ENCODE measurements at places on chromosomes 2 and 18.
A peak's percentile ranks its signal among the peaks of the same experiment; 100 is the strongest.

DNA sequence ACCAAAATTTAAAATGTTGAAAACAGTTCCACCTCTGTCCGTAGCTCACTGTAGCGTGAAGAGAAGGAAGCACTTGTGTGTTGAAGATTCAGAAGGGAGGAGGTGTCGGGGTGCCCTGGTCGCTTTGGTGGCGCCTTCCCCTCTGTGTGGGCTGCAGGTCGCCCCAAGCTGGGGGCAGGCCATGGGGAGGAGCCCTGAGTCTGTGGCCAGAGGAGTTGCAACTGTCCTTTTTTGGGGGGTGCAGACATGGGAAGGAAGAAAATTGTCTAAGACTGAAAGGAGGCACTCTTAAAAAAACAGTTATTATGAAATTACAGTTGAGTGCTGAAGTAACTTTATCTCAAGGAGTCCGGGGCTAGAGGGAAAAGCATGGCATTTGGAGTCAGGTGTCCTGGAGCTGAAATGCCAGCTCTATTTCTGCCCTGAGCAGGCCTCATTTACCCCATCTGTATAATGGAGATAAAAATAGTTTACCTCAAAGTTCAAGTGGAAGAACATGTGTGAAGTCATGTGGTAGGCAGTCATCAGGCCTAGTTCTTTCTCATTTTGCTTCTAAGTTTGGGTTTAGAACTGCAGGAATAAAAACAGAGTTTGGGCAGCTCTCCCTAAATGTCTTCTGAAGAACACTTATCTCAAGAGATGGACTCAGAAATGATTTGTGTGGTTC, 82.1 kb downstream of the RNF144A start:
- ATAC-seq = no peak

GRCh38 chr2:54570925-54571694, 115.0 kb downstream of the SPTBN1 start:
- no peak for ATAC-seq

DNA sequence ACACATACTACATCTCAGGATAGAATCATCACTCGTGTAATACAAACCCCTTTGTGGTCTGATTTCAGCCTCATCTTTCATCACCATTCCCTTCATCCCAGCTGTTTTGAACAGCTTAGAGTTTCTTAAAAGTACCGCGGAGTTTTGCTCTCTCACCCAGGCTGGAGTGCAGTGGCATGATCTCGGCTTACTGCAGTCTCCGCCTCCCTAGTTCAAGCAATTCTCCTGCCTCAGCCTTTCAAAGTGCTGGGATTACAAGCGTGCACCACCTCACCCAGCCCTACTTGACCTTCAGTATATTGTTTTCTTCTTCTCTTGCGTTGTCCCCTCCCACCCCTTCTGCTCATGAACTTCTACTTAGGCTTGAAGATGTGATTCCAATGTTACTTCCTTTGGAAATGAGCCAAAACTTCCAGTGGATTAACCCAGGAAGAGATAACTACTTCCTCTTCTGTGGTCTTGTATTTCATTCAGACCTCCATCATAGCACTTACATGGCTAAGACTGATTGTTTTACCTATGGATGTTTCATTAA, 15.8 kb downstream of the ERLEC1 start:
- no peak for ATAC-seq

- no peak for ATAC-seq
Observed at GRCh38 chr2:45394842-45395241, 216.2 kb downstream of the SRBD1 start.

- ATAC-seq = peak; percentile 72
Observed at GRCh38 chr2:28639836-28640235, 111.8 kb upstream of the PPP1CB start.

DNA sequence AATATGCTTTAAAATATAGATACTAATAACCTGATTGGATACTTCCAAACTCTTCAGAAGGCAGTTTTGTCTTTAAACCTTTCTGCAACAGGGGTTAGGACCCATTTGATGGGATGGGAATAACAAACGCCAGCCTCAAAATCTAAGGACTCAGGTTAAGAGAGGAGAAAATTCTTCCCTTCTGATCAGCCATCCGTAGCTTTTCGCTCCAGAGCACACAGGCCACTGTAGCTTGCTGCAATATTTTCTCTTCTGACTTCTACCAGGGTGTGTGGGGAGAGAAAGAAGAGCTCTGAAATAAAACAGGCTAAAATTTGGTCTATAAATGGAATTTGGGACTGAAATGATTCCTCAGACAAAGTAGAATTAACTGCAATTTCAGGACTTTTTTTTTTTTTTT, 95.1 kb downstream of the ALPK2 start:
- ATAC-seq = no peak

DNA sequence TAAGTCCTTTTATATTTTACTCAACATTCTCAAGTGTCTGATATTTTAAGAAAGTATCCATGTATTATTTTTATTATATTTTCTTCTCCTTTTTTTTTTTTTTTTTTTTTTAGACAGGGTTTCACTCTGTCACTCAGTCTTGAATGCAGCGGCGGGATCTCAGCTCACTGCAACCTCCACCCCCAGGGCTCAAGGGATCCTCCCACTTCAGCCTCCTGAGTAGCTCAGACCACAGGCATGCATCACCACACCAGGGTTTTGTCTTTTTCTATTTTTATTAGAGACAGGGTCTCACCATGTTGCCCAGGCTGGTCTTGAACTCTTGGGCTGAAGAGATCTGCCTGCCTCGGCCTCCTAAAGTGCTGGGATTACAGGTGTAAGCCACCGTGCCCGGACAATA, 212.1 kb downstream of the TCF4 start:
- no peak for ATAC-seq

DNA sequence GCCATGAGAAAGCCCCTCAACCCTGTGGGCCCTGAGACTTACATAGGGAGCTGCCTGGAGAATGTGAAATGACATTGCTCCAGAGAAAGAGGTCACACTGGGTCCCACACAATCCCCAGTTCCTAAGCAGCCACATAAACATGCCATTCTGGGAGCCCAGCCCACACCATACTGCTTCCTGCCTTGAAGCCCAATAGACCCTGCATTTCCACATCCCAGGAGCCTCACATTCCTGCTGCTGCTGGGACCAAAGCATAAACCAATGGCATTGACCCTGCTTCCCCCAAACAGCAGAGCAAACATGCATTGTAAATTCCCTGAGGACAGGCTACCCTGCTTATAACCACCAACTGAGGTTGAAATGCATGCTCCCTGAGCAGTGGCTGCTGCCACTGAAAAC, 1117.6 kb upstream of the SLC39A10 start:
- no peak for ATAC-seq

- no peak for ATAC-seq
Observed at GRCh38 chr2:220106065-220106464, 478.6 kb downstream of the SLC4A3 start.

GRCh38 chr18:24270937-24271380, 126.7 kb downstream of the OSBPL1A start:
- ATAC-seq = no peak

GRCh38 chr18:13362051-13362450, 143.5 kb downstream of the LDLRAD4 start:
- no peak for ATAC-seq

DNA sequence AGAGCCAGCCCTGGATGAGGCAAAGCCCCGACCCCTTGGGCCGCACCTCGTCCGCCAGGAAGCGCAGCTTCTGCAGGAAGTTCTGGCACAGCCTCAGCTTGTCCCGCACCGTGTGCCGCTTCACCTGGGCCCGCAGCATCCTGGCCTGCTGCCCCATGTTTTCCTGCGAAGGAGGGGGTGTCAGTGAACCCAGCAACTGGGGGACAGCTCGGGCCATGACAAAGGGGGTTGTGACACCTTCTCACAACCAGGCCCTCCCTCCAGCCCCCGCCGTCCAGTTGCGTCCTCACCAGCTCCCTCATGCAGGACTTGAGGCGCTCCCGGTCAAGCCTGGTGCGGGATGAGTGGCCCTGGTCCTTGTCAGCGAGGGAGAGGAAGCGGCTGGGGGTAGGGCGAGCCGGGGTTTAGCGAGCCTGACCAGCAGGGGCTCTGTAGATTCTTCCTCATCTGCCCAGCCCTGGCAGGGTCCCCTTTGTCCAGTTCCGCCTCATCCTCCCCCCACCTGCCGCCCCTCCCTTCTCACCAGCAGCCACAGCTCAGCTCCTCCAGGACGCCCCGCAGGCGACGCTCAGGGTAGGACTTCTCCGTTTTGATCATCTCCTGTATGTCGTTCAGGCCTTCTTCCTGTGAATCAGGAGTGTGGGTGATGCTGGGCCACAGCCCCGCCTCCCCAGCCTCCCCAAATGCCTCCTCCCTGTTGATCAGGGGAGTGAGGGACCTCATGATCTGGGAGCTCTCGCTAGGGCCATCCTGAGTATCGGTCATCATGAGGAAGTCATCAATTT, 606 bp downstream of the OTOF start:
- ATAC-seq = no peak

DNA sequence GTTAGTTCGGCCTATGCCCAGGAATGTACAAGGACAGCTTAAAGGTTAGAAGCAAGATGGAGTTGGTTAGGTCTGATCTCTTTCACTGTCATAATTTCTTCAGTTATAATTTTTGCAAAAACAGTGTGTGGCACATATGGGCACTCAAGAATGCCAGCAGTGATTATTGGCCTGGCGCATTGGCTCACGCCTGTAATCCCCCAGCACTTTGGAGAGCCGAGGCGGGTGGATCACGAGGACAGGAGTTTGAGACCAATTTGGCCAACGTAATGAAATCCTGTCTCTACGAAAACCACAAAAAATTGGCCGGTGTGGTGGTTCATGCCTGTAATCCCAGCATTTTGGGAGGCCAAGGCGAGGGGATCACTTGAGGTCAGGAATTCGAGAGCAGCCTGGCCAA, 75.7 kb upstream of the MSH2 start:
- ATAC-seq = no peak

- ATAC-seq = no peak
Observed at GRCh38 chr2:101578671-101579070, 103.8 kb upstream of the RFX8 start.

DNA sequence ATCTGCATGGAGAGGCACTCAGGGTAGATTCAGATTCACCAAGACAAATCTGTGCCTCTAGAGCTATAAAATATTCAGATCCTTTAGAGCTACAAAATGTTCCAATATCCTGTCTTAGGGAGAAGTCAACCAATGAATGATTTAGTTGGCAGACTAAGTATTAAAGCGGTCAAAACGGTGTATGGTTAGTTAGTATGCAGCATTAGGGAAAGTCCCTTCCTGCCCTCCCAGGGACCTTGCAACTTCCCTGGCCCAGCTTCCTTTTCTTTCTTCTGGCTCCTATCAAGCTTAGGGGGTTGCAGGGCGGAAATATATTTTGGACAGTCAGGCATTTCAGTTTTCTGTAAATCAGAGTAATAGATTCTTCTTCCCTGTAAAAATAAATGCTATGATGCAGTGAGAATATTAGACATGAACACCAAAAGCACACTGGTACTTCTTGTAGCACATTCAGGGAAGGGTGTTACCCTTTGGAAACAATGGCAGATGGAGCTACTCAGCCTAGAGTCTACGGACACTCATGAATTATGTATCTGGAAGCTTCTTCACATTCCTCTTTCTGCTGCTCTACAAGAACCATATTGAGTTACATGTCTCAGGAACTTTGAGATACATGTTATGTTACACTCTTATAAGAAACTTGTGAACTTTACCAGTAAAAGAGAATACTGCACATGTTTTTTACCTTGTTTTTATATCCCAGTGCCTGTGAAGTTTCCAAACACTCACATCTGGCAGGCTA, 45.7 kb downstream of the CCDC93 start:
- peak; percentile 82 for ATAC-seq
